Lower lobe of right lung (tissue), 2 donors: ENCODE measurements at places on chromosomes 1 and 21. TPM values are rescaled to one million over a fixed set of nuclear protein-coding genes. Genes with fewer than 3 reads are reported as not detected.

DNA sequence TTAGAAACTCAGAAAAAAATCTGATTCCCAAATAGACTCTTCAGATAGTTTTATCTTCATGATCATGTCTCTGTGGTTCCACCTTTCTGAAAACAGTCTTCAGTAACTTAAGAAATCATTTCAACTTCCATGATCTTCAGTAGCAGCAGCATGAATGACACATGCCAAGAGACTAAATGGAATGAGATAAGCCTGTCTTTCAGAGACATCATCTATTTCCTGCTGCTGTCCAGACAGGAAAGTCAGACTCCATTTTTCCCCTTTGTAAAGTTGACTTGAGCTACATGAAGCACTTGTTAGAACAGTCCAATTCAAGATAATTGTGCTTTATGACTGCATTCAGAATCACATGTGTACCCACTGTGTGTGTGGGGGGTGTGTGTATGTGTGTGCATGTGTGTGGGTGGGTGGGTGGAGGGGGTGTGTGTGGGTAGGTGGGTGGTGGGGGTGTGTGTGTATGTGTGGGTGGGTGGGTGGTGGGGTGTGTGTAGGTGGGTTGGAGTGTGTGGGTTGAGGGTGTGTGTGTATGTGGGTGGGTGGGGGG is 58.8 kb downstream of the CLIC4 start:
- no peak for DNase-seq
- H3K27ac ChIP-seq, result no peak overlapping the region
- H3K27me3 ChIP-seq, result no peaks in the 10 kb centered on the region
- H3K4me1 ChIP-seq, result peaks cover 70% of the 10 kb centered on the region

Gene FAM20B
- total RNA-seq, result 38.2 TPM

Gene MEX3A
- total RNA-seq, result 0.74 TPM

GRCh38 chr1:151838222-151839081 is 1.2 kb downstream of the C2CD4D start:
- no peak for DNase-seq
- no peaks in the 10 kb centered on the region for H3K36me3 ChIP-seq
- peaks cover 27% of the 10 kb centered on the region for H3K27me3 ChIP-seq
- H3K4me3 ChIP-seq, result peak overlapping the region; percentile 52

GRCh38 chr1:18413541-18414305 is 67.0 kb upstream of the KLHDC7A start:
- no peaks in the 10 kb centered on the region for H3K27me3 ChIP-seq
- H3K27ac ChIP-seq, result no peak overlapping the region
- no peaks in the 10 kb centered on the region for H3K36me3 ChIP-seq
- no peak for DNase-seq

Gene FAM151A
- not detected for total RNA-seq

Gene RGSL1
- not detected for total RNA-seq
